DND-41 (cell line): ENCODE measurements at places on chromosomes 16 and 17.

DNA sequence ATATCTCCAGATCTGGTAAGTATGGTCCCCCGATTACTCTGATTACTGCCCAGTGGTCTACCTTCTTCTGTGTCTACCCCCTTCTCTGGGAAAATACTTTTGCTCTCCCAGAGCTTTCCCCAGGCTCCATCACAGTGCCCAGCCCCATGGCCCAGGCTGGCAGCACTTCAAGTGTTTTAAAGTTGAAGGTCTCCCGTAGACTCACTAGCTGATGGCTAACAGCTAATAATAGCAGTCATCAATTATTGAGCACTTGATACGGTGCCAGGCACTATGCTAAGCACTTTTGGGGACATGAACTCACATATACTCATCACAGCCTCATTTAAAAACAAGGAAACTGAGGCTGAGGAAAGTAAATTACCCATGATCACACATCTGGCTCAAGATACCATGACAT, 33.4 kb downstream of the DCUN1D3 start:
- DNase-seq: no peak

- DNase-seq: no peak
Measured at GRCh38 chr16:1460602-1461138, 14.2 kb downstream of the CLCN7 start.

GRCh38 chr16:84739349-84740124, 39.7 kb downstream of the USP10 start:
- DNase-seq: no peak

DNA sequence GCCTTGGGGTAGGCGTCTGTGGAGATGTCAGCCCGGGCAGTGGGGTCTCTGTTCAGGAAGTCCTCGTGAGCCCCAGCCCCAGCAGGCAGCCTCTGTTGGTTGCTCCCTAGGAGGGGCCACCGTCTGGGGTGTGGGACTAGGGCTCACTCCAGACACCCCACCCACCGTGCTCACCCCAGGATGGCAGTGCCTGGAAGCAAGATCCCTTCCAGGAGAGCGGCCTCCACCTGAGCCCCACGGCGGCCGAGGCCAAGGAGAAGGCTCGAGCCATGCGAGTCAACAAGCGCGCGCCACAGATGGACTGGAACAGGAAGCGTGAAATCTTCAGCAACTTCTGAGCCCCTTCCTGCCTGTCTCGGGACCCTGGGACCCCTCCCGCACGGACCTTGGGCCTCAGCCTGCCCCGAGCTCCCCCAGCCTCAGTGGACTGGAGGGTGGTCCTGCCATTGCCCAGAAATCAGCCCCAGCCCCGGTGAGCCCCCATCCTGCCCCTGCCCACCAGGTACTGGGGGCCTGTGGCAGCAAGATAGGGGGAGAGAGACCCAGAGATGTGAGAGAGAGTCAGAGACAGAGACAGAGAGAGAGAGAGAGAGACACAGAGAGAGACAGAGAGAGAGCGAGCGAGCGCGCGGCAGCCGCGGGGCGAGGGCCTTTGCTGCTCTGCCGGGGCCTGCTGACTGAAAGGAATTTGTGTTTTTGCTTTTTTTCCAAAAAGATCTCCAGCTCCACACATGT, 9.8 kb downstream of the NTHL1 start:
- no peak for DNase-seq

GRCh38 chr17:81401723-81402529, 6.7 kb downstream of the BAHCC1 start:
- DNase-seq: peak; percentile 21

DNA sequence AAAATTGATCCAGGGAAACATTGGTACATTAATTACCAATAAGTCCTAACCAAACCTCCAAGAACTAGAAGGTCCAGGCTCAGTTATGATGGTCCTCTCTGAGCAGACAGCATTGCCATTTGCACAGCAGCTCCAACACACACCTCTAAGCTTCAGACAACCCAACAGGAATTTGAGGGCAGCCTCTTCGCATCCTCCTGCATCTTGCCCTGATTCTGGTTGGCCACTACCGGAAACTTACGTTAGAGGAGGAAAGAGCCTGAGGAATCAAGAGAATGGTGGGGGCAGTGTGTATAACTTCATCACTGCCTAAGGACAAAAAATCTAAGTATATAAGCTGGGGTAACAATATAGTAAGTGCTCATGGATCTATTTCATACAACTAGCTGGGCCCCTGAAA, 15.7 kb downstream of the FAM117A start:
- peak; percentile 45 for DNase-seq

DNA sequence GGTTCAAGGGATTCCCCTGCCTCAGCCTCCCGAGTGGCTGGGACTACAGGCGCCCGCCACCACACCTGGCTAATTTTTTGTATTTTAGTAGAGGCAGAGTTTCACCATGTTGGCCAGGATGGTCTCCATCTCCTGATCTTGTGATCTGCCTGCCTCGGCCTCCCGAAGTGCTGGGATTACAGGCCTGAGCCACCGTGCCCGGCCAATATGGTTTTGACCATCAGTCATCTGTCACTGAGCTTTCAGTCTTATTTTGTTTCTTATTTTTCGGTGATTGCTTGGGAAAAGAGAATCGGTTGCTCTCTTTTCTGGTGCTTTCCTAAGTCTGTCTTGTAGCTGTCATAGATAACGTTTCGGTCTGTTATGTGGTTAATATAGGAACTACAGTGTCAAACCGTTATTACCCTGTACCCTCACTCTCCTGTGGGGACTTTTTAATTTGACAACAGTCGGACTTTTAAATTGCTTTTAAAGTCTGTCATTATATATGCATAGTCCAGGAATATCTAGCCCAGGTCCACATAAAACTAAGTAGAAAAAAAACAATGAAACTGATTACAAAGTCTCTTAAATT, 453.4 kb downstream of the KCNJ18 start:
- DNase-seq: no peak
